SHP77 treated with DMSO at 0.1 percent for 48 hours (cell line): ENCODE measurements at places on chromosomes 2 and 18.

- no peak for DNase-seq
Observed at GRCh38 chr2:230908595-230909191, 16.3 kb downstream of the GPR55 start.

- no peak for DNase-seq
Observed at GRCh38 chr2:38653715-38654527, 12.0 kb upstream of the GALM start.

- no peak for DNase-seq
Observed at GRCh38 chr18:76435316-76435989, 59.6 kb downstream of the ZNF516 start.

DNA sequence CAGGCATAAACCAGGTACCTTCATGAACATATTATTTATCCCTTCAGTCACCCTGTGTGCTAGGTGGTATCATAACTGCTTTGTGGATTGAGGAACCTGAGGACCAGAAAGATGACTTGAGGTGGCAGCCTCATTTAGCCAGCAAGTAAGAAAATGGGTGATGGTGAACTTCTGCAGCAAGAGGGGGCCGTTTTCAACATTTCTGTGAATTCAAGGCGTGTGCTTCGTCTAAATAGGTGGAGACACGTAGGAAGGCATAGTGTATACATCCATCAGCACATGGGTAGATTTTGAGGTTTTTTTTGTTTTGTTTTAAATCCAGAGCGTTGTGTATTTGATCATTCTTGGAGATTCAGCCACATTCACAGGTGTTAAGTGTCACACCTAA is 118.7 kb downstream of the SPTBN1 start:
- no peak for DNase-seq

- no peak for DNase-seq
Observed at GRCh38 chr2:114175507-114175906, 266.9 kb upstream of the DPP10 start.

DNA sequence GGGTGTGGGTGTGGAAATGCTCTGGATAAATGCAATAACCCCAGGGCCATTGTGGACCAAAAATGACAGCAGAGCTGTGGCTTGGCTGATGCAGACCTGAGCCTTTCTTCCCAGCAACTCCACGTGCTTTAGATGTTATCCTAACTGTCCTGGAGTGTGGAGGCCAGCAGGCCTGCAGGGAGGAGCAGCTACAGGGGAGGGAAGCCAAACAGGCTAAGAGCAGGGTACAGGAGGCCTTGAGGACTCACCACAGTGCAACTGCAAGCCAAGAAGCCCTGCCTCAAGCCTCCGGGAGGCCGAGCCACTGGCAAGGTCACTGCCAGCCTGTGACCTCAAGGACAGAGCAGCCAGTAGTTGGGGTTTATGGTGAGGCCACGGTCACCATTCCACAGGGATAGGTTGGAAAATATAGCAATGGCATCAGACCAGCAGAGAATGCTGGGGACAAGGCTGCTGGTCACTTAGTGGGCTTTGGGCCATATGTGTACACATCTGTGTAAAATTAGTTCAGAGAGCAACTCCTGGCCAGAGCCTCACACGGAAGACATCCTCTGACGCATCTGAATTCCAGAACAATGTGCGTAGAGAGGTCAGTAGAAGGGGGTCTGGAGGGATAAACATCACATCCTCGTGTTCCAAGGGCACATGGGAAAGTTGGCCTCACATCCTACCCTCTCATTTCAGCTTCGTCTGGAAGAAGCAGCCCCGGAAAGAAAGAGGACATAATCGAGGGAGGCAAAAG is 76.2 kb upstream of the UPP2 start:
- no peak for DNase-seq

GRCh38 chr2:12513339-12513738 is 203.4 kb upstream of the TRIB2 start:
- DNase-seq, result no peak

- no peak for DNase-seq
Observed at GRCh38 chr2:7665880-7666279, 748.7 kb downstream of the RNF144A start.

DNA sequence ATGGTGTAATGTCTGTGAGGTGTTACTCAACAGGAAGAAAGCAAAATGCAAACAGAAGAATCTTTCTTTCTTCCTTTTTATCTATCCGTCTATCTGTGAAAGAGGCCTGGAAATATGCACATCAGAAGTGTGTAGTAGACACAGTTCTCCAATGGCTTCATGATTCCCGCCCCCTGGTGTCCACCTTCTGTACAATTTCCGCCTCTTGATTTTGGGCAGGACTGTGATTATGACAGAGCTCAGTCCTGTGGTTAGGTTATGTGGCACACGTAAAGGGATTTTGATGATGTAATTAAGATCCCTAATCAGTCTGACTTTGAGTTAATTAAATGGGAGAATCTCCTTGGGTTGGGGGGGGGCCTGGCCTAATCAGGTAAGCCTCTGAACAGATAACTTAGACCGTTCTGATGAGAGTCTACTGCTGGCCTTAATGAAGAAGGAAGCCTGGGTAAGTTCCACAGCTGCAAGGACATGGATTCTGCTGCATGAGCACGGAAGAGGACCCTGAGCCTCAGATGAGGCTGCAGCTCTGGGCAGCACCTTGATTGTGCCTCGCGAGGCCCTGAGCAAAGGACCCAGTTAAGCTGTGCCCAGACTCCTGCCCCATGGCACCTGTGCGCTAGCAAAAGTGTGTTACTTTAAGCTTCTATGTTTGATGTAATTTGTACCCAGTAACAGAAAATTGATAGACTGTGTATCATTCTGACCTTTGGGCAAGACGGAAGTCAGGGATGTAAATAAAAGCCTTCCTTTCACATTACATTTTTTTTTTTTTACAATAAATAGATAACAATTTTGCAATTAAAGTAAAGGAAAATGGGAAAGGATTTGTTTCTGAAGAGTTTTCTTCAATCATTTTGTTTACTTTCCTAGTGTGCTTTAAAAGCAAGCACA is 11.3 kb upstream of the KCNF1 start:
- DNase-seq, result peak; percentile 41

DNA sequence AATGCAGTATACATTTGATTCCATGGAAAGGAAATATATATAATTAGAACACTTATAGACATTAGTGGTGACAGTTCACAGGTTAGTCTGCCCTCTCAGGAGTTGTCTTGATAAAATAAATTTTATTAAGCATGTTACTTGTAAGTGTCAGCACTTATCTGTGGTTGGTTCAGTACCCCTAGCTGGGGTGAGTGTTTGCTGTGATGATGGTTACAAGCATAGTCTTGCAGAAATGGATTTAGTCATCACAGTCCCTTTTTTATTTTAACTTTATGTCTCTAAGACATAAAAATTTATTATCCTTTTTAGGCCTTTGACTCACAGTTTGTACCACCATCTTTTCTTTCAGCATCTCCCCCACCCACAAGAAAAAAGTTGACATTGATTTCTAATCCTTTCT is 52.1 kb downstream of the NCK2 start:
- DNase-seq, result no peak

- DNase-seq, result no peak
Observed at GRCh38 chr2:62204998-62205496, 9.1 kb downstream of the B3GNT2 start.
